ENCODE measurements at places on chromosomes 1 and 21. TPM values are rescaled to one million over a fixed set of nuclear protein-coding genes. Genes with fewer than 3 reads are reported as not detected.

Gene MARK1
- not detected for total RNA-seq

Gene CNKSR1
- total RNA-seq = 1.5 TPM

Gene OR10Z1
- total RNA-seq = not detected

DNA sequence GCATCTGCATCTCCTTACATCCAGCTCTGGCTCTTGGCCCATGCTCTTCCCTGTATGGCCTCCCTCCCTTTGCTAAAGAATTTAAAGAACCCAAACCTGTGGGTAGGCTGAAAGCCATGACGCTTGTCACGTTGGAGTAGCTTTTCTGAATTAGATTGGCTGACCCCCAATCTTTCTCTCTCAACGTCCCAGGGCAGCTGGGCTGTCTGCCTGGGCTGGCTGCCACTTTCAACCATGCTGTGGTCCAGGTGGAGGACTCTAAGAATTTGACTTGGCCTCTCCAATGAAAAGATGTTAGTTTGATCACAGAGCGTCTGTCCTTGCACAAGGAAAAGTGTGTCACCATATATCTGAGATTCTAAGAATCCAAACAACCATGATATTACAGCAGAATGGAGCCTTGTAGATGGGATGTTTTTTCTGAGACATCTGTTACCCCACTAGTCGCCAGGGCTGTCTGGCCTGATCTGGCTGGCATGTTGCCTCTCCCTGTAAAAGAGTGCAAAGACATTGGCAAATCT is 6.5 kb upstream of the IGSF3 start:
- DNase-seq = no peak

DNA sequence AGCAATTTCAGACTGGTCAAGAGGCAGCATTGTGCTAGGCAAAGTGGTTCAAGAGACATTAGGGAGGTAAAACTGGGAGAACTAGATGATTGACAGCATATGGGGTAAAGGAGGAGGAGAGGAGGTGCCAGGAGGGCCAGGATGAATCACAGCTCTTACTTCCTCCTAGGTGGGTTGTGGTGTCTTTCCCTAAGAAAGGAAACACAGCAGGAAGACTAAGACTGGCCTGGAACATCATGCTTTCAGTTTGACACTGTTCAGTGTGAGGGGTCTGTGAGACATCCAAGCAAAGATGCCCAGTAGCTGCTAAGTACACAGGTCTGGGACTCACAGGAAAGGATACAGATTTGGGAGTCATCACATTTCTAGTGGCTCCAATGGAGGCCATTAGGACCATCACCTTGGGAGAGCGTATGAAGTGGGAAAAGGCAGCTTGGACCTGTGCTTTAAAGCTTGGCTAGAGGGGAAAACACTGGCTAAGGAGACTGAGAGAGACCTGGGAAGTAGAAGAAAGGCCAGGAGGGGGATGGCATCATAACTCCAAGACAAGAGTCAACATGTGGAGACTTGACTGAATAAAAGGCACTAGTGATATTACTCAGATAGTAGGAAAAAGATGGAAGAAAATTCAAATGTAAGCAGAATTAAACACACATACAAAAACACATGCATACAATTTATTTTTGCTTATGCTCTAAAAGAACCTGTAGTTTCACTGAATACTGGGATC is 17.3 kb downstream of the CD58 start:
- no peak for DNase-seq

- no peak for DNase-seq
These were observed 647.2 kb upstream of the CXADR start for GRCh38 chr21:16865632-16866031.

- no peak for DNase-seq
These were observed 98.2 kb downstream of the UCK2 start for GRCh38 chr1:165925498-165926079.

- DNase-seq = peak; percentile 74
These were observed 29.7 kb upstream of the KIRREL1 start for GRCh38 chr1:157963713-157964112.

GRCh38 chr1:156106624-156107488 is 7.7 kb upstream of the LMNA start:
- DNase-seq = no peak

DNA sequence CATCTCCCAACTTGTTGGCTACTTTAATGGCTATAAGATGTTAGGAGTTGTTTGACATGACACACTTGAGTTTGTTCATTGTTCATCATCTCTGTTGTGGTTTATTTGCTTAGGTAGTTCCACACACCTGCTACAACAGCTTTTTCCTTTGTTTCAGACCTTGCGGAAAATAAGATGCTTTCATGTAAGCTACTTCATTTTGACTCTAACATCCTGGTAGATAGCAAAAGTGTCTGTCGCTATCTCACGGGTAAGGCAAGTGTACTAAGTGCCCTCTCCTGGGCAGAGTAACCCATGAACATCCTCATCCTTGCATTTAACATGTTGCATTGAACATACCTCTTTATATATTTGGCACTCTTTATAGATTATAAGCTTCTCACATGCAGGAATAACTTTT is 1.6 kb upstream of the OR10T2 start:
- no peak for DNase-seq

- DNase-seq = no peak
These were observed 53.6 kb downstream of the KCNAB2 start for GRCh38 chr1:6099297-6099696.

GRCh38 chr21:15820852-15821379 is 91.1 kb downstream of the USP25 start:
- no peak for DNase-seq

DNA sequence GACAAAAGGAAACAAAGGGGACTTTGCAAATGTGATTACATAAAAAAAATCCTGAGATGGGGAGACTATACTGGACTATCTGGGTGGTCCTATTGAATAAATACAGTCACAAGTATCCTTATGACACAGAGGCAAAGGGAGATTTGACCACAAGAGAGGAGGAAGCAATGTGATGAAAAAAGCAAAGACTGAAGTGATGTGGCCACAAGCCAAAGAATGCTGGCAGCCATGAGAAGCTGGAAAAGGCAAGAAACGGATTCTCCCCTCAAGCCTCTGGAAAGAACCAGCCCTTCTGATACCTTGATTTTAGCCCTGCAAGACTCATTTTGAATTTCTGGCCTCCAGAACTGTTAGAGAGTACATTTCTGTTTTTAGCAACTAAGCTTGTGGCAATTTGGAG is 36.4 kb downstream of the OLFML2B start:
- DNase-seq = no peak

- no peak for DNase-seq
These were observed 48.4 kb upstream of the ZNF326 start for GRCh38 chr1:89946532-89946931.
